ENCODE measurements at places on chromosomes 4 and X.

DNA sequence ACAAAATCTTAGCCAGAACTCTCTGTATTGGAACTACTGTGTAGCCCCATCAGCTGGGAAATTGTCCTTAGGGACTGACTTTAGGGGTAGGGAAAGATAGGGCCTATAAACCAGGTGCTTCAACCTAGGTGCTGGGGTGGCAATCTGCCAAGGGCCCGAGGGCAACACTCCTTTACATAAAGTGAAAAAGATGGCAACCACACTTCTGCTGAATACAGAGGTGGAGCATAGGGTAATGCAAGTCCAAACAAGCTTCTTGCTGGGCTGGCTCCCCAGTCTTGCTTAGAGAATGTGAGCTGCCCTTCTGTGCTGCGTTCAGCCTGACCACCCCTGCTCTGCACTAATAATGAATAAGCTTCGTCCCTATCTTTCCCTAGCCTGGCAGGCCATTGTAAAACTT lies 9.8 kb downstream of the ZBTB33 start:
- no peak for DNase-seq

DNA sequence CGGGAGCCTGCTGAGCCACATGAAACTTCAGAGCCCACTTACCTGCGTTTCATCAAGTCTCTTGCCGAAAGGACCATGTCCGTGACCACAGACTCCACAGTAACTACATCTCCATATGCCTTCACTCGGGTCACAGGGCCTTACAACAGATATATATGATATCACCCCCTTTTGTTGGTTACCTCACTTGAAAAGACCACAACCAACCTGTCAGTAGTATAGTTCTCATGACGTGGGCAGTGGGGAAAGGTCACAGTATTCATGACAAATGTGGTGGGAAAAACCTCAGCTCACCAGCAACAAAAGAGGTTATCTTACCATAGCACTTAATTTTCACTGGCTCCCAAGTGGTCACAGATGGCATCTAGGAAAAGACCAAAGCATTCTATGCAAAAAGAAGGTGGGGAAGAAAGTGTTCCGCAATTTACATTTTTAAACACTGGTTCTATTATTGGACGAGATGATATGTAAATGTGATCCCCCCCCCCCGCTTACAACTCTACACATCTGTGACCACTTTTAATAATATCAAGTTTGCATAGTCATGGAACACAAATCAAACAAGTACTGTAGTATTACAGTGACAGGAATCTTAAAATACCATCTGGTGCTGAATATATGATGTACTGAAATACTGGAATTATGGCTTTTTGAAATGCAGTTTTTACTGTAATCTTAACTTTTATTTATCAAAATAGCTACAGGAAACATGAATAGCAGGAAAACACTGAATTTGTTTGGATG lies 129.9 kb downstream of the TET2 start:
- no peak for DNase-seq

DNA sequence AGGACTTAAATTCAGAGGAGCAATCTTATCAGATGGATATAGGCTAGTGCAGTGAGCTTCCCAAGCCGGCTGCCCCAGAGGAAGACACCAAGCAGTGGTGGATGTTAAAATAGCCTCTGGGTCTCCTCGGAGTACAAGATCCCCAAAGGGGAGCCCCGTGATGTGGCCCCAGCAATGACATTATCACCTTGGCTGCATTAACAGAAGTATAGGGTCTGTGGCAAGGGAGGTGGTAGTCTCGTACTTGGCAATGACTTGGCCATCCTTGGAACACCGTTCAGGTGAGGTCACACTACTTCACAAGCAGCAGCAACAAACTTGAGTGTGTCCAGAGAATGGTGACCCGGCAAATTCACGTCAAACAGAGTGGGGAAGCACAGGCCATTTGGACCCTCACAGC lies 67.8 kb downstream of the PSAPL1 start:
- no peak for DNase-seq

GRCh38 chrX:12894074-12895030 lies 12.1 kb upstream of the TLR8 start:
- DNase-seq, result peak; percentile 49

GRCh38 chr4:38943343-38943742 lies 75.7 kb downstream of the FAM114A1 start:
- DNase-seq, result peak; percentile 50

DNA sequence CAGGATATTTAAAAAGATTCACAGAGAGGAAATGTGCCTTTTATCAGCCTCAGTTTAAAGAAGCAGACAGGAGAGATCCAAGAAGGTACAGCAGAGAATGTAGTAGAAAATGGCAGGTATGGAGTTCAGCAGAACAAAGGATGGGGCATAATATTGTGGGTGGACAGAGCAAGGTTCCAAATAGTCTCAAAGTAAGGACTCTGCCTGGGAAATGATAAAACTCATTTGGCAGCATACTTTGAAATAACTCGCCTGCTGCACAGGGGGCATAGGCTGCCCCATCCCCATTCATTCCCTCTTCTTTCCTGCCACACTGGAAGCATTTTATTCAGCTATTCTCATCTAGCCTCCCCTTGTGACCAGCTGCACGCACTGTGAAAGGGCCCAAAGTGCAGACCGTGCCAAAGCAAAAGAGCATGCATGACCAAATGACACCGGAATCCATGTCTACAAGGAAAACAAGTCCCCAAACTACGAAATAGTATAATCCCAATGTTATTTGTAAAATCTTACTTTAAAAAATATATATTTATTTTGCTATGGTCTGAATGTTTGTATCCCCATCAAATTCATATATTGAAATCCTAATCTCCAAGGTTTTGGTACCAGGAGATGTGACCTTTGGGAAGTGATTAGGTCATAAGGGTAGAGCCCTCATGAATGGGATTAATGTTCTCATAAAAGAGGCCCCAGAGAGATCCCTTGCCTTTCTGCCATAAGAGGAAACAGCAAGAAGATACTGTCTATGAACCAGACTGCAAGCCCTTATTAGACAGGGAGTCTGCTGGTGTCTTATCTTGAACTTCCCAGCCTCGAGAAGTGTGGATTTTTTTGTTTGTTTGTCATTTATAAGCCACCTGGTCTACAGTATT lies 77.4 kb upstream of the PRSS48 start:
- no peak for DNase-seq

- DNase-seq, result no peak
These were observed 45.9 kb downstream of the TSC22D3 start for GRCh38 chrX:107729558-107730297.

GRCh38 chr4:185017964-185018772 lies at the start of gene HELT:
Gene HELT (plus strand): TSS chr4:185018490. CDS start chr4:185018929, 439 bp downstream.
- no peak for DNase-seq

DNA sequence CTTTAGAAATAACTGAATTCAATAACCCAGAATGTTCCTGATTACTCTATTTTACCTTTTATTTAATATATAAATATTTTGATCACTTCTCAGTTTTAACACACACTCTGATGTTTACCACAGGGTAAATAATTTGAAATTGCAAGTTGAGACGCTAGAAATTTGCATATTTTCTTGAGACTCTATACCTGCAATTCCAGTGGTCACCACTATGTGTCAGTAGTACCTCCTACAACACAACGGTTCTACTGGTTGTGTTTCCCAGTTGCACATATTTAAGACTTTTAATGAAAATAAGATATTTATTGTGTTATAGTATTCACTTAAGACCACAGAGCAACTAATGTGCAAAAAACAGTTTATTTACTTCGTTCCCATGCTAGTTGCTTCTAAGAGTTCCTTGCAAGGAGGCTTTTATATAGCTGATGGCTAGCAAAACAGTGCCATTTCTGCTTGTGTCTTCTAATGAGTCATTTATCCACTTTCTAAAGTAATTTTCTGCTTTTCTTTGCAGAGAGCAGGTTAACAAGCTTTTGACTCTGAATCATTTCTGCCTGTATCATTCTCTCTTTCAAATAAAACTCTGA lies 98.9 kb upstream of the PDLIM3 start:
- no peak for DNase-seq

DNA sequence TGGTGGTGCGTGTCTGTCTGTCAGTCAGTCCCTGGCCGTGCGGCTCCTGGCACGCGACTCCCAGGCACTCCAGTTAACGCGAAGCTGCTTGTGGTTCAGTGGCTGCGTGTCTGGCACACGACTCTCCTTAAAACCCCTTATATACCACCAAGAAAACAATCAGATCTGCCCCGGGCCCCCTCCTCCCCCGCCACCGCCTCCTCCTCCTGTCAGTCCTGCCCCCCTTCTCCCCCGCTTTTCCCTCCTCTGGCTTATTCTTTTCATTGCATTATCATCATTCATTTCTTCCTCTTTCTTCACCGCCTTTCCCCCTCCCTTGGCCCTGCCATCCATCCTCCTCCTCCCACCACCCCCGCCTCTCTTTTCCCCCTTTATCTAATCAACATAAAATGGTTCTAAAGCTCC lies at the start of gene NEUROG2:
Gene NEUROG2 (minus strand): TSS at position 115 of the 405 bp plus-strand sequence. CDS start 705 bp downstream, outside the sequence.
- no peak for DNase-seq

- DNase-seq, result no peak
These were observed 16.4 kb downstream of the SMIM10L2A start for GRCh38 chrX:135437867-135438733.

GRCh38 chr4:113955948-113956347 lies 23.5 kb downstream of the ARSJ start:
- DNase-seq, result no peak

- no peak for DNase-seq
These were observed 76.9 kb downstream of the EGF start for GRCh38 chr4:109989618-109990017.

GRCh38 chr4:68877555-68877954 lies 61.8 kb downstream of the UGT2B10 start:
- DNase-seq, result no peak

DNA sequence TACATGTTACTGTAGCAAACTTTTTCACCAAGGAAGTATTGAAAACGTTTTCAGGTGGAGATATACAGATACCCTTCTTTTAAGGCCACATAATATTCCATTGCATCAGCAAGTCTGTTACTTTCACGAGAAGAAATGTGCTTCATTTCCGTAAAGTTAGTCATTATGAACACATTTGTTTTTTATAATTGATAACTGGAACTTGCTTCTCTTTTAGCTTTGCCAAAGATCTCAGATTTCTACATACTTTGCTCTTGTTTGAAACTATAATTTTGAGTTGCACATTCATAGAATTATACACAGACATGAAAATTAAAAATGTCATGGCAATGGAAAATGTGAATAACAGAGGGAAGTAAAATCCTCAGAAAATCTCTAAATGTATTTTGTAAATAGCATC lies 128.7 kb upstream of the GIMD1 start:
- DNase-seq, result peak; percentile 35

Measured in fibroblast of upper back skin (primary cell).